NAMALWA (cell line): ENCODE measurements at places on chromosomes 5 and 9.
A peak's percentile ranks its signal among the peaks of the same experiment; 100 is the strongest.

DNA sequence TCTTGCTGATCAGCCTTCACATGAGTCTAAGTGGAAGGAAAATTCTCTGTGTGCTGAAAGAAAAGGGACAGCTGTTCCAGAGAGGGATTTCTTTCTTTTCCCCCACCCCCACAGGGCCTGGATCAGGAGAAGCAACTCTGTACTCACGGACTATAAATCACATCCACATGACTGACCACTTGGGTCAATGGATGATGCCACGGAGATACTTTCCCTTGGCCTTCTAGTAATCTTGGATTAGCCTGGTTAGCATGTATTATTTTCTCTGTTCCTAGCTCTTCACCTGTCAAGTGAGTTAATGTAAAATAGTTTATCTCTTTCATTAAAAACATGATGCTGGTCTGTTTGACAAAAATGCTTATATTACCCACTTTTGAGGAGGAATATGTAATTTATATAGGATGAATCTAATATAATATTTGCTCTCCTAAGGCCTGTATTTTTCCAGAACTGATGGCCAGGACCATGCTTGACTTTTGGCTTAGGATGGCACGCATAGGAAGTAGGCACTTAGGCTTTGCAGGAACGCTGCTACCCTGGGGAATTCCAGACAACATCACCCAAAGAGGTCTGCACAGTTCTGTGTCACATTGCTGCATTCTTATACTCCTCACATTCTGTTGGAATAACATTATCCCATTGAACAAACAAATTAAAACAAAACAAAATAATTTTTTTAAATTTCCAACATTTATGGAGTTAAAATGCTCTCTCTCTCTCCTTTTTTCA is 892.1 kb downstream of the TLE1 start:
- no peak for DNase-seq

GRCh38 chr5:29790281-29790680 is 1403.2 kb upstream of the CDH6 start:
- DNase-seq = no peak

- DNase-seq = peak; percentile 55
Measured at GRCh38 chr5:156934450-156935211, 28.4 kb downstream of the TIMD4 start.

DNA sequence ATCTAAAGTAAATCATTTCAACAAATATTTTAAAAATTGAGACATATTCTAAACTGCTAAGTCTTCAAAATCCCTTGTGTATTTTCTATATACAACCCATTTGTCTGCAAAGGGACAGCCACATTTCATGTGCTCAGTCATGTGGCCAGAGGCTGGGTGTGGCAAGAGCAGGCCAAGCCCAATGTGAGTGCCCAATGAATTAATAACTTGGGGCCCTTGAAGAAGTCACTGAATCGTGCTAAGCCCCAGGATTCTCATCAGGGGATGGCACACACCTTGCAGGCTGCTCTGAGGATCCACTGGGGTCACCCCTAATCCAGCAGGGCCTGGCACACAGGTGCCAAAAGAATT is 78.2 kb upstream of the SMIM23 start:
- no peak for DNase-seq

- no peak for DNase-seq
Measured at GRCh38 chr5:80874162-80874561, 86.0 kb upstream of the RASGRF2 start.

- no peak for DNase-seq
Measured at GRCh38 chr5:85109616-85110015, 724.9 kb upstream of the EDIL3 start.

DNA sequence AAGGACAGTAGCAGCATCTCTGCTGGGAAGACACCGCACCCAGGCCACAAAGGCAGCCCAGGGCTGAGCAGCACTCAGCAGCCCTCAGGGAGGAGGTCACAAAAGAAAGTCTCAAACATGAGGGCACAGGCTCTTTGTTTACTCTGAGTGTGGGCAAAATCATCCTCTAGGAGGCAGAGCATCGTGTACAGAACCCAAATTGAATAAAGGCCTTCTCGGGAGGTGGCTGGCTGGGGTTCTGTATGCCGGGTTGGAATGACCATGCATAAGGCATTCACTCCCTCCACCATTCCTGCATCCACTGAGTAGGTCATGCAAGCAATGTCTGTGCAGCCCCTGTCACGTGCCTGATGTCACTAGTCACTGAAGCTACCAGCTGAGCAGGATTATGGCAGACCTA is 412.8 kb downstream of the SPOCK1 start:
- DNase-seq = no peak

DNA sequence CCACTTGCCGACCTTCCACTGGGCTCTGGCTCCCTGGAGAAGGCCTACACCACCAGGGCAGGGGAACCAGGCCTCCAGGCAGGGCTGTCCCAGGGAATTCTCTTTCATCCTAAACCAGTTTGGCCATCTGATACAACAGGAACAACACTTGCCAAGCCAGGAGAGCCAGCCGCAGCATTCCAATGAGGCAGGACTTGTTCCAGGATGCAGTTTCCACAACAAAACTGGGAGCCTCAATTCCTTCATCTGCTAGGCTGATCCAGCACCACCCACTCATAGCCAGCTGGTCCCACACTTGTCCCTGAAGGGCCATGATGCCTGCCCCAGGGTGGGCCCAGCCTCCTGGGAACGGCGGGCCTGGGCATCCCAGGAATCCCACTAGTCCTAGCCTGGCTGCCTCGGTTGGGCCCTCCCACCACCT is 26.0 kb downstream of the BICD2 start:
- no peak for DNase-seq

GRCh38 chr9:86924206-86924605 is 23.1 kb downstream of the GAS1 start:
- DNase-seq = no peak

GRCh38 chr5:89233462-89233861 is 350.5 kb upstream of the MEF2C start:
- DNase-seq = no peak

GRCh38 chr5:125970631-125971307 is 452.4 kb upstream of the GRAMD2B start:
- DNase-seq = no peak

GRCh38 chr5:1227667-1228066 is 2.5 kb downstream of the SLC6A18 start:
- no peak for DNase-seq

DNA sequence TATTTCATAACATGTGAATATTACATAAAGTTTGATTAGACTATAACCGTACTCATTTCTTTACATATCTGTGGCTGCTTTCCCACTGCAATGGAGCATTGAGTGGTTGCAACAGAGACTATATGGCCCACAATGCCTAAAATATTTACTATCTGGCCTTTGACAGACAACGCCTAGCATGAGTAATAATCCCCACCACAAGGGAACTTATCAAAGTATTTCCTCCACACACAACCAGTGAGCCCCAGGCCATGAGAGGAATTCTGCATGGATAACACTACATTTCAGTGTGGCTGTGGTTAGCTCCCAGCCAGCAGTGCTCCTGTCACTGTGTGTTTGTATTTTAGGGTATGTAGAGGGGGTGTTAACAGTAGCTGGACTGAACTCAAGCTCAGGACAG is 54.8 kb downstream of the FAM81B start:
- no peak for DNase-seq

- DNase-seq = no peak
Measured at GRCh38 chr5:38433160-38433861, 123.1 kb downstream of the LIFR start.

DNA sequence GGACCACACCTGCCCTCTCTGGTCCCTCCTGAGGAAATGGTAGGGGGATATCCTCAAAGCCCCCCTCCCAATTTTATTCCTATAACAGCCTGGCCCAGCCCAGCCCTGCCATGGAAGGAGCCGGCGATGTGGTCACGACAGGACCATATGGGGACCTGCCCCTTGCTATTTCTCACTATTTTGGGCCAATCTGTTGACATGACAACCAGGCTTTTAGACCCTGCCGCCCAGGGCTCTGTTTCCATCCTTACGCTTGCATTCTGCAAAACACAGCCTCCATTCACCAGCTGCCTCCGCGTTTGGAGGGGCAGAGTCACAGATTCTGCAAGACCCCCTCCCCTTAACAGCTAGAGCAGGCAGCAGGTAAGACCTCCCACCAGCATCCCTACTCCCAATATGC is 112.2 kb downstream of the GABBR2 start:
- no peak for DNase-seq

- DNase-seq = no peak
Measured at GRCh38 chr9:131310833-131311554, 21.5 kb downstream of the PLPP7 start.

- DNase-seq = no peak
Measured at GRCh38 chr5:9408964-9409363, 136.9 kb downstream of the SEMA5A start.

DNA sequence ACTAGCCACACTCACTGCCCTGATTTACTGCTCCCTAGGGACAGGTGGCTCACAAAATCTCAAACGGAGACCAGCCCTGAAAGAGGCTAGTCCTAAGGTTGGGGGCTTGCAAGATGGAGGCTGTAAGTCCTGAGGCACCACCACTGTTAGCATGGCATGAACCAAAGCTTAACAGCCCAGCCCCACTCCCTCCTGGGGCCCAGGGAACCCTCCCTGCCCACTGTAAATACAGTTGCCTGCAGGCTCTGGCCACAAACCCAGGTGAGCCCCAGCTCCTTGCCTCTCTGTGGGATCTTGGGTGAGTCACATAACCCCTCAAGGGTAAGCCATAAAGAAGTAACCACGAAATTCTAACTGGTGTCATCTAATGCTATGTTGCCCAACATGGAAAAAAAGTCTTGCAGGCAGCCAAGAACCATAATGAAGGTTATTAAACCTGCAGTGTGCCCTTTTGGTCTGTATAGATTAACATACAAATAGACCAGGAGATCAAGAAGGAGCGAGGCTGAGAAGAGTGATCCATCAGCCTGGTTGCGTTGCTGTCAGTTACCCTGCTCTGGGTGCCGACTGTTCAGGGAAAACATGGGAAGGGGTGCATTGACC is 1.7 kb upstream of the POMT1 start:
- DNase-seq = peak; percentile 30

DNA sequence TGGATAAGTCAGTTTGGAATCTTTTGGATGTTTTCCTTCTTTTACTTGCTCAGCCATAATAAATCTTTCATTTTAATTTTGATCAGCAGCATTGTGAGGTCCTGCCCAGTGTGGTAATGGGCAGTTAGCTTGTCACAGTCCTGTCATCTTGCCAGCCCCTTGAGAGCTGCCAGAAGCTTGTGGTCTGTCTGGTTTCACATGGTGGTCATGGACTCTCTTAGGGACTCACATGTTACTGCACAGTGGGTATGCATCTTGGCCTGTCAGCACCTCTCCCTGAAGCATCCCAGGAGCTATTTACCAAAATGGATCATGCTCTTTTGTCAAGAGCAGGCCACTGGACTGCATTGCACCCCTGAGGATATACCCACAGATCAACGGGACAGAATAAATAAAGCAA is 60.3 kb downstream of the DAPK1 start:
- DNase-seq = no peak

- DNase-seq = no peak
Measured at GRCh38 chr9:103713631-103714030, 380.5 kb upstream of the SMC2 start.

GRCh38 chr9:134475011-134475790 is 148.9 kb downstream of the RXRA start:
- no peak for DNase-seq

DNA sequence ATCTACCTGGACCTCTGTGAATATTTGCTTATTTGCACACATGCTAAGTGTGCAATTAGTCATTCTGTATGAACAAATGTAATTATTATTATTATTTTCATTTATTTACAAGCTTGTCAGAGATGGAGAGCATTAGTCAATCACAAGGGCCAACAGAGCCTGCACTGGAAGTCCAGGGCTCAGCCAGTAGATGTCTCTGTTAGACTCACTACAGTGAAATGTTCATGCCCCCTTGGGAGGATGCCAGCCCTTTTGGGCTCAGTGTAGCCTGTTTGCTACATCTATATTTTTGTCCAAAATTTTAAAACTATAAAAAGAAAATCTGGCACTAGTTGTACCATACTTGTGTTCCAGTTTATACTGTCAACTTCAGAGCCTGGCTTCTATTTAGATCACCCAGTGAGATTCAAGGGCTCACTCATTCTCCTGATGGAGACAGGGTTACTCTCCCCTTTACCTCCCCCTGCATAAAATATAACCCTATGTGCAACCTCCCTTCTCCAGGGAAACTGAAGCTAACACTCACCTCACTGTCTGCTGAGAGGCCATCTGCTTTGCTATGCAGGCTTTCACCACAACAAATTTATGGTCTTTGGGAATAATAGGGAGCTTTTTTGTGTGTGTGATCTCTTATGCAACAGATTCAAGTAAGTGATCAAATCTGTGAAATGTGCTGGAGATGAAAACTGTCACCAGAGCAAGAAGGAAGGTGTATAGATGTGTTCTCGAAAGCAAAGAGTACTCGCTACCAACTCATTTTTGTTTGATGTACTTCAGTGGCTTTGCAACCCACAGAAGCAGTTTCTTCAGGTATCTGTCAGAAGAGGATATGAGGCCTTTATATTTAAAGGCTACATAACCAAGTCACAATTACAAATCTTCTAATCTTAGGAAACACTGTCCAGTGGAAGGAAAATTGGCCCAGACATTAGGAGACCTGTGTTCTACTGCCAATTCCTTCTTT is 99.9 kb upstream of the TLE4 start:
- peak; percentile 25 for DNase-seq

GRCh38 chr9:114131808-114132549 is 23.4 kb upstream of the COL27A1 start:
- no peak for DNase-seq

GRCh38 chr9:24844217-24844616 is 298.5 kb upstream of the IZUMO3 start:
- no peak for DNase-seq

DNA sequence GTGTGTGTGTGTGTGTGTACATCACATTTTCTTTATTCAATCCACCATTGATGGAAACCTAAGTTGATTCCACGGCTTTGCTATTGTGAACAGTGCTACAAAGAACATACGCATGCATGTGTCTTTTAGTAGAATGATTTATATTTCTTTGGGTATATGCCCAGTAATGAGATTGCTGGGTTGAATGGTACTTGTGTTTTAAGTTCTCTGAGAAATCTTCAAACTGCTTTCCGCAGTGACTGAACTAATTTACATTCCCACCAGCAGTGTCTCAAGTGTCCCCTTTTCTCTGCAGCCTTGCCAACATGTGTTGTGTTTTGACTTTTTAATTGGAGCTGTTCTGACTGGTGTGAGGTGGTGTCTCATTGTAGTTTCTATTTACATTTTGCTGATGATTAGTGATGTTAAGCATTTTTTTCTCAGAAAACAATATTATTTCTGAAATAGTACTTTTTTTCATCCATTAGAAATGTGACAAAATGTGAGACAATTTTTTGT is 769.7 kb downstream of the TAF11L14 start:
- DNase-seq = no peak
